ENCODE measurements at places on chromosomes 6 and 20. TPM values are rescaled to one million over a fixed set of nuclear protein-coding genes. Genes with fewer than 3 reads are reported as not detected.

ENPP1 gene
- 34.8 TPM for total RNA-seq

DNA sequence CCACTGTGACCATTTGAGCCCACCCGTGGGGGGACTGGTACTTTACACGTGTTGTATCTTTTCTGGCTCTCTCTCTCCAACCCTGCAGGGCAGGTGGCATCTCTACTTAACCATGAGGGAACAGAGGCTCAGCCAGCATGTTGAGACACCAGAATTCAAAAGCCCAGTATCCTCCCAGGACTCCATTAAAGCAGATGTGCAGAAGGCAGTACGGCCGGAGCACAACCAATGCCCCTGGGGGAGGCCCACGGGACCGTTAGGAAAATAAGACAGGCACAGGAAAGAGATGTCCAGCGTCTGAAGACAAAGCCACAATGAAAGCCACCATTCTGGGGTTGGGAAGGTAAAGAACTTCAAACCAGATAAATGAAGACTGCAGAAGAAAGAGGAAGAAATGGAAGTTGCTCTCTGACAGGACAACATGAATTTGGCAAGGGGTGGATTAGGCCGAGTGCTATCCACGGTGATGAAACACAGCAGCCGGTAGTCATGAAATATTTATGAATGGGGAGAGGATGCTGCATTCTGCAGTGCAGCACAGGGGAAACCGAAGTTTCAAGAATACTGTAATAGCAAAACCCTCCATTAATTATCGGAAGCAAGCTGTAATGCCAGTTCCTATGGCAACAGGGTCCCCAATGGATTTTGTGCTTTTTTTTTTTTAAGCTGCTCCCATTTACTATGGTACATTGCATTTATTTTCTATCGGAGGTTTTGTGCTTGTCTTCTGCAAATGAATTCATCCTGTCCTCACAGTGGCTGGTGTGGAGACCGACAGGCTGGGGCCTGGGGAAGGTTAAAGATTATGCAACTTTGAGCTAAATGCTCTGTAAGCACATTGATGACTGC, 179.4 kb downstream of the NRN1 start:
- DNase-seq: no peak
- no peaks in the 10 kb centered on the region for H3K27me3 ChIP-seq
- H3K27ac ChIP-seq: no peak overlapping the region
- H3K36me3 ChIP-seq: no peaks in the 10 kb centered on the region

GRCh38 chr20:14775778-14776177, 438.4 kb upstream of the FLRT3 start:
- H3K36me3 ChIP-seq: no peaks in the 10 kb centered on the region
- DNase-seq: no peak
- no peak overlapping the region for H3K4me3 ChIP-seq
- H3K27me3 ChIP-seq: no peaks in the 10 kb centered on the region
- H3K27ac ChIP-seq: no peak overlapping the region
- H3K4me1 ChIP-seq: no peaks in the 10 kb centered on the region

DNA sequence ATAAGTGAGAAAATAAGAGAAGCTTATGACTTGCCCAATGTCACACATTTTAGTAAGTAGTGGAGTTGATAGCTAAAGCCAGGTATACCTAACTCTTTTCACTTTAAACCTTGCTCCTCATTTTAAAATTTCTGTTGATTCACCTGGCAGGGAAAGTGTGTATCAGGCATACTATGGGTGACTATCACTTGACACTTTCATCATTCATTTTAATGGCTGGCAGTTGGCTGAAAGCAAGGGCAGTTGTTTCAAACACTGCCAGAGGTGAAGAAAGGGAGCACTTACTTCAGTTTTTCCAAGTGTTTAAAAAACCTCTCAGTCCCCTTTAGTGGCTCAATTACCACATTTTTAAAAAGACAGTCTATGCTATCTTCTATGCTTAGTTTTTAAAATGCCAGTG, 78.2 kb upstream of the EMILIN3 start:
- peaks cover 64% of the 10 kb centered on the region for H3K36me3 ChIP-seq
- DNase-seq: no peak
- no peaks in the 10 kb centered on the region for H3K27me3 ChIP-seq

DNA sequence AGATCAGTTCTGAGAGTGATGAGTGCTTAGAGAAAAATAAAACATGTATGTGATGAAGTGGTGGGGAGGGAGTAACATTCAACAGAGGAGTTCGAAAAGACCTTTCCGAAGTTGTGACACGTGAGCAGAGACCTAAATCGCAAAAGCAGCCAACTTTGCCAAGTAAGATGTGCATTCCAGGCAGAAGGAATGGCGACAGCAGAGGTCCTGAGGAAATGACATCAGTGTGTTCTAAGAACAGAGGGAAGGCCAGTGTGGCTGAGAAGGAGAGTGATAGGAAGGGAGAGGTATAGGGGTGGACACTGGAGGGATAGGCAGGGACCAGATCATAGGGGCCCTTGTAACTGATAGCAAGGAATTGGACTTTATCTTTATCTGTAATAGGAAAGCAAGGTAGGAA, 51.3 kb downstream of the ADAT2 start:
- peaks cover 13% of the 10 kb centered on the region for H3K4me1 ChIP-seq
- H3K36me3 ChIP-seq: no peaks in the 10 kb centered on the region
- H3K4me3 ChIP-seq: no peak overlapping the region
- H3K27me3 ChIP-seq: peaks cover 3% of the 10 kb centered on the region

DNA sequence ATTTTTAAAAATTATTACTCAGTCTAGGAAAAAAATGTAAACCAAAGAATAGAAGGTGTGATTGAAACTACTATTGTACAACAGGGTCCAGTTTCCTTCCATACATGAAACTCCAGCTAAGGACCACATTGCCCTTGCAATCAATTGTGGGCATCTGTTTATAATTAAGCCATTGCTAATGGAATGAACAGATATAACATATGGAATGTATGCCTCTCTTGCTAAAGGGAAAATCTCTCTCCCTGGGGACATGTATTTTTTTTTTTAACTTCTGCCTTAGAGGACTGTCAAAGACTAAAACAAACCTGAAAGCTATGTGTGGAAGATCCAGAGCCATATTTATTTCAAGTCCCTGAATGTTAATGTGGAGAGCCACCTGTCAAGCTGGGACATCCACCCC, 336.8 kb upstream of the MANEA start:
- DNase-seq: no peak
- no peaks in the 10 kb centered on the region for H3K36me3 ChIP-seq
- H3K27ac ChIP-seq: no peak overlapping the region
- H3K4me1 ChIP-seq: no peaks in the 10 kb centered on the region
- no peak overlapping the region for H3K4me3 ChIP-seq

DNA sequence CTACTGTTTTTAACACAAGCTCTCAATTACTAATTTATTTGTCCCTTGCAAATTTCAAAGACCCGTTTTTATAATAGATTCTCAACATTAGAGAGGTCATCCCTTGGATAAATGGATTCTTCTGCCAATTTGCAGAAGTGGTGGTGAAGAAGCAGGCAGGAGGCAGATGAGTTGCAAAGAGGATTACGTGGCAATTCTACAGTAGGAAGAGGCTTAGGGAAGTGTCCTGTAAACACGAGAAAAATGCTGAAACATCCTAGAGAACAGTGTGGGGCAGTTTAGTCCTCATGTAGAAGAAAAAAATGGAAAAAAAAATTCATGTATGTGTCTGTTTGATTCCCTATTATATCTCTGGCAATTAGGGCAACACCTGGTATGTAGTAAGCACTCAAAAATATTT, 87.6 kb downstream of the BMP2 start:
- H3K27me3 ChIP-seq: no peaks in the 10 kb centered on the region
- no peak for DNase-seq
- H3K4me3 ChIP-seq: no peak overlapping the region
- no peak overlapping the region for H3K27ac ChIP-seq

ABHD16B gene
- total RNA-seq: not detected

C6orf15 gene
- total RNA-seq: not detected

DNA sequence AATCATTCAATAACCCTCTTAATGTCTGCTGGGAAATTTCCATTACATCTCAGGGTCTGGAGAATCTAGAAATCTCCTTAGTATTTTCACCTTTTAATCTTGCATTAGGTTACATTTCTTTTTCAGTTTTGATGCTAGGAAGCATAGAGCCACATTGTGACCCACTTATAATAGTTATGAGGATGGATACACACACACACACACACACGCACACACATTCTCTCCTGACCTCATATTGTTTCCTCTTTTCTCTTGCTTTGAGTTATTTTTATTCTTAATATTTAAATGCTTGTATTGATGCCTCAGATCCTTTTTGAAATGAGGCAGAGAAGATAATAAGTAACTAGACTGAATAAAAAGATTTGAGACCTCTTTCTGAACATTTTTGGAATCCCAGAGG, 128.4 kb downstream of the KLHL32 start:
- peaks cover 6% of the 10 kb centered on the region for H3K27me3 ChIP-seq
- no peaks in the 10 kb centered on the region for H3K36me3 ChIP-seq
- no peak for DNase-seq
- no peak overlapping the region for H3K27ac ChIP-seq
- no peak overlapping the region for H3K4me3 ChIP-seq
- H3K4me1 ChIP-seq: peaks cover 13% of the 10 kb centered on the region

GRCh38 chr6:159427771-159428170, 258.6 kb downstream of the FNDC1 start:
- no peaks in the 10 kb centered on the region for H3K4me1 ChIP-seq
- no peak overlapping the region for H3K4me3 ChIP-seq
- no peaks in the 10 kb centered on the region for H3K36me3 ChIP-seq
- DNase-seq: no peak
- no peak overlapping the region for H3K27ac ChIP-seq
- no peaks in the 10 kb centered on the region for H3K27me3 ChIP-seq

DNA sequence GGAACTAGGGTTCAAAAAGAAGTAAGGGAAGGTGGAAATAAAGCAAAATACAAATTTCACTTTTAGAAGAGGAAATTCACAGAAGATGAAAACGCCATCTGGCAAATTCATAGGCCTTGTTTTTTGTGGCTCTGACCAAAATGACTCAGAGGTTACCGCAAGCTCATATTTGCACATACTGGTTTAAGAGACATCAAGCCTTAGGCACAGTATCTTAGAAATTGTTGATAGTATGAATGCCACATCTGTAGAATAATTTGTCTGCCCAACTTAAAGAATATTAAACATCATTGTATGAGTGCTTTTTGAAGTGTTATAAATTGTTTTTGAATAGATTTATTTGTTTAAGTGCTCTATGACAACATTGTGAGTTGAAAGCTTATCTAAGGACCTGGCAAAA, 10.6 kb downstream of the TAAR1 start:
- H3K4me1 ChIP-seq: peaks cover 5% of the 10 kb centered on the region
- H3K36me3 ChIP-seq: no peaks in the 10 kb centered on the region
- H3K27me3 ChIP-seq: peaks cover 21% of the 10 kb centered on the region

DNA sequence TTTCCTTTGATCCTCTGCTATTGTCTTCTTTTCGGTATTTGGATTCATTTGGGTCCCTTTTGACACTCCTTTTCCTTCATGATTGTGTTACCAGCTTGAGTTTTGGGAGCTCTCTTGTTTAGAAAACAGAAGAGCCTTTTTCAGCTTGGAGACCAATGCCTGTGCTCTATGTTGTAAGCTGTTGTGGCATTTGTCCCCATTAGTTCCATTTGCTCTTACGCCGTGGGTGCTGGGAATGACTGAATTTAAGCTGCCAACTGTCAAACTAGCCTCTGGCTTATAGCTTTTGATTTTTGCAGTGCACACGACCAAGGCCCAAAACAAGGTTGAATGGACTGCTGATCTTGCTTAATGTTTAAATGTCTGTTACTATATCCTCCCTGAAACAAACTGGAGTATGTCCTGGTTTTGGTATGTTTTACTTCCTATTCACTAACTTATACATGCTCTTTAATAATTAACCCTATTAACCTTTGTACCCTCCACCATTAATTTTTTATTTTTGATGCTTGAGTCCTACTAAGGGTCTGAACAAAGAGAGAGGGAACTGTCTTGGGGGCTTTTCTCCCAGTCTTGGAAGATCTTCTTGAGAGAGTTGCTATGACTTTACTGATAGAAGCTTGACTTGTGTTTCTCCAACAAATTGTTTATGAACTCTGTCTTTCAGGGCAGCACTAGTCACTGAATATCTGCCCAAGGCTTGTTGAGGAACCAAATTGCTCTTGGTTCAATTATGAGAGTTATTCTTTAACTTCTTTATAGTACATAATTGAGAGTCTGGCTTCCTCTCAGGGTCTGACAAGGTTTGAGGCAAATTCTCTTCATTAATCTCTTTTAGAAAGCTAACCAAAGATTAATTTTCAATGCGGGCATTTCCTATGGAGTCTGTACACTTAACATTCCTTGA, 100.3 kb upstream of the SIRPG start:
- no peaks in the 10 kb centered on the region for H3K36me3 ChIP-seq
- no peak overlapping the region for H3K4me3 ChIP-seq
- H3K4me1 ChIP-seq: no peaks in the 10 kb centered on the region
- H3K27me3 ChIP-seq: peaks cover 37% of the 10 kb centered on the region

SLC24A3 gene
- total RNA-seq: not detected

DNA sequence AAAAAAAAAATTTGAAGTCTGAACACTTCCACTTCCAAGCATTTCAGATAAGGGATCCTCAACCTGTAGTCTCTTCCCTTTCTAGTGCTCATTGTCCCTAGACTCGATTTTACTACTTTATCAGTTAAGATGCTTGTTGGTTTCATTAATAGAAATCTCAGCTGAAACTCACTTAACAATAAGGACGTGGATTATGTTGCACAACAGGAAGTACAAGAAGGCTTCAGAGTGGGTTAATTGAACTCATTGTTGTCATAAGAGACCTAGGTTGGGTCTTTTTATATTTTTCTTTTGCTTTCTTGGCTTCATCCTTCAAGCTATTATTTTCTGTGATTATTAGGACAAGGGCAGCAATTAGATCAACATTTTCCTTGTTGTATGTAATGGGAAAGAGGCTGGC, 175.2 kb downstream of the CDKAL1 start:
- H3K27ac ChIP-seq: no peak overlapping the region
- H3K36me3 ChIP-seq: peaks cover 11% of the 10 kb centered on the region
- H3K4me3 ChIP-seq: no peak overlapping the region
- no peaks in the 10 kb centered on the region for H3K27me3 ChIP-seq
- H3K4me1 ChIP-seq: peaks cover 56% of the 10 kb centered on the region
- no peak for DNase-seq

DNA sequence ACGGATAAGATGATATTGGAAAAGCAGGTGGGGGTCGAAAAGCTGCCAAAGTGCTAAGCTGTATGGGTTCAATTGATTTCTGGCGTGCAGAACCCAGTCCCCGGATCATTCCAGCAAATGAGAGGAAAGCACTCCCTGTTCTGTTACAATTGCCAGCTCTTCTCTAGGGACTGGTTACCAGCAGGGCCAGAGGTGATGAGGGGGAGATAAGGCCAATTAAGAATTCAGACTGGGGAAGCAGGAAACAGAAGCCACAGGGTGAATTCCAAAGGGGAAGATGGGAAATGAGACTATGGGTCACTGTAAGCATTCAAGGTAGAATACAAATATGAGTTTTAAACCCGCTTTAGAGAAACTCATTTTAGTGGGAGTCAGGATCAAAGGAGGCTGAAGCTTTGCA, 349.4 kb upstream of the MAP3K7 start:
- no peaks in the 10 kb centered on the region for H3K36me3 ChIP-seq
- H3K27ac ChIP-seq: no peak overlapping the region
- H3K4me1 ChIP-seq: peaks cover 10% of the 10 kb centered on the region
- no peak for DNase-seq
- H3K4me3 ChIP-seq: no peak overlapping the region
- peaks cover 16% of the 10 kb centered on the region for H3K27me3 ChIP-seq

GRCh38 chr6:37243816-37244370, 13.7 kb upstream of the TBC1D22B start:
- H3K27me3 ChIP-seq: peaks cover 4% of the 10 kb centered on the region
- H3K27ac ChIP-seq: no peak overlapping the region
- H3K4me3 ChIP-seq: no peak overlapping the region
- no peak for DNase-seq

Data from activated T-helper 2 cell treated with anti-CD3 and anti-CD28 coated beads, Interferon-gamma antibody, Interleukin-2, Interleukin-4, amounts not matched to agents 10 μg/mL and 5 μg/mL and 100 μg/mL, durations not matched to agents 14 hours and 24 hours and 36 hours (primary cell).